T-cell (primary cell): ENCODE measurements at places on chromosomes 13 and 19. TPM values are rescaled to one million over a fixed set of nuclear protein-coding genes. Genes with fewer than 3 reads are reported as not detected.

Gene ZNF93
- 8.1 TPM for total RNA-seq

DNA sequence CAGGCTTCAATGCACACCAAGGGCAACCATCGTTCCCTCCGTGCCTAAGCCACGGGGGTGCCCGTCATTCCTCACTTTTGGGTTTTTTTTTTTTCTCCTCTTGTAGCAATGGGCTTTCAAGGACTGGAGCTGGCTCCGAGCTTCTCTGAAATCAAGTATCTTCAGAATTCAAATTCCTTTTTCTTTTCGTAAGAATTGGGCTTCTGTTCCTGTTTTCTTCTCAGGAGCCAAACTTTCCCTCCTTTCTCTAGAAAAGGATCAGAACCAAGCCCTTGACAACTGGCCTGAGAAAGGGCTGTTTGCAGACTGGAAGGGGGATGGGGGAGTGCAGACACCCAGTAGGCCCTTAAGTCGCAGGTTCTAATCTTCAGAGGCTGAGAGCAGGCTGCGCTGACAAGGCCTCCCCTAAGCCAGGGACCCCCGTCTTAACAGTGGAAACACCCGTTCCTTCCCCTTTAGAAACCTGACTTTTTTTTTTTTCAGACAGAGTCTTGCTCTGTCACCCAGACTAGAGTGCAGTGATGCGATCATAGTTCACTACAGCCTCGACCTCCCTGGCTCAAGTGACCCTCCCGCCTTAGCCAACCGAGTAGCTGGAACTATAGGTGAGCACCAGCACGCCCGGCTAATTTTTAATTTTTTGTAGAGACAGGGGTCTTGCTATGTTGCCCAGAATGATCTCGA lies 51.6 kb downstream of the RFX2 start:
- H3K4me1 ChIP-seq = peaks cover 12% of the 10 kb centered on the region
- H3K27ac ChIP-seq = no peak overlapping the region
- H3K4me3 ChIP-seq = no peak overlapping the region
- no peaks in the 10 kb centered on the region for H3K36me3 ChIP-seq
- H3K27me3 ChIP-seq = peaks cover 20% of the 10 kb centered on the region

GRCh38 chr13:51758691-51759090 lies 45.3 kb downstream of the DHRS12 start:
- H3K27ac ChIP-seq = no peak overlapping the region
- no peak overlapping the region for H3K4me3 ChIP-seq
- H3K36me3 ChIP-seq = peaks cover 9% of the 10 kb centered on the region
- peaks cover 3% of the 10 kb centered on the region for H3K4me1 ChIP-seq
- no peaks in the 10 kb centered on the region for H3K27me3 ChIP-seq

- DNase-seq = no peak
- no peaks in the 10 kb centered on the region for H3K27me3 ChIP-seq
- H3K27ac ChIP-seq = no peak overlapping the region
- peaks cover 6% of the 10 kb centered on the region for H3K4me1 ChIP-seq
- no peak overlapping the region for H3K4me3 ChIP-seq
Measured at GRCh38 chr13:50453188-50453587, 390.3 kb downstream of the DLEU7 start.

- H3K4me1 ChIP-seq = peaks cover 7% of the 10 kb centered on the region
- no peak overlapping the region for H3K4me3 ChIP-seq
- H3K27ac ChIP-seq = no peak overlapping the region
- no peaks in the 10 kb centered on the region for H3K36me3 ChIP-seq
- H3K27me3 ChIP-seq = no peaks in the 10 kb centered on the region
Measured at GRCh38 chr19:29757551-29757950, 42.5 kb upstream of the C19orf12 start.

- DNase-seq = no peak
- no peak overlapping the region for H3K27ac ChIP-seq
- peaks cover 58% of the 10 kb centered on the region for H3K4me1 ChIP-seq
- H3K4me3 ChIP-seq = no peak overlapping the region
- no peaks in the 10 kb centered on the region for H3K36me3 ChIP-seq
Measured at GRCh38 chr13:40639221-40639681, 27.2 kb downstream of the FOXO1 start.

DNA sequence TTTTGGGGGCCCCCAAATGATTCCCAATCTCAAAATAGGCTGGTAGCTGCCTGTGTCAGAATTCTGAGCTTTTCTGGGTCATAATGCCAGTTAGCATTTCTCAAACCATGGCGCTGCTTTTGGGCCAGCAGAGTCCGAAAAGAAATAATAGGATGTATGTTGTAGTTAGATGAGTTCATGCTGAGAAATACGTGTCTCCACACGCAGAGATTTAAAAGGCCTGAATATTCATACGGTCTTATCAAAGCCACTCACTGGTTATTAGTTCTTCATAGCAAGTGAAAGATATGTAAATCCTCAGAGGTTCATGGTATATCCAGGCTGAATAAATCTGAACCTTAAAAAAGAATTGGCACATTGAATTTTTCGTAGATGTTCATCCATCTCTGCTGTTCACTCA lies 124.5 kb downstream of the SHISA2 start:
- no peak for DNase-seq
- no peaks in the 10 kb centered on the region for H3K27me3 ChIP-seq
- H3K27ac ChIP-seq = no peak overlapping the region
- H3K4me1 ChIP-seq = no peaks in the 10 kb centered on the region
- no peaks in the 10 kb centered on the region for H3K36me3 ChIP-seq
- no peak overlapping the region for H3K4me3 ChIP-seq
